ENCODE measurements at places on chromosomes 4 and X.

DNA sequence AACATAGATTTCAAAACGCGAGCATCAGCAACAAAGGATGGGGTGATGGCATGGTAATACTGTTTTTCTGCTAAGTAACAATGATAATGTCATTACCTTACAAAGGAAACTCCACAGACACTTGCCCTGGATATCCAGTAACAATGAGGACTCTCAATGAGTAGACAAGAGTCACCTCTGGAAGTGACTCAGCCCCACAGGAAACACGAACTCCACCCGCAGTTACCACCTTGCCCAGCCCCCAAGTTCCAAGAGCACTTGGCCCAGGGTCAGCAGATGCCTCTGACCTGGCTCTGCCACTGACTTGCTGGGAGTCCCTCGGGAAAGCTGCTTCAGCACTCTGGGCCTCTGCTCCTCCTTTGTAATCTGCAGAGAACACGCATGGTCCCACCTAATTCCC is 110.3 kb upstream of the MAP3K15 start:
- no peak for DNase-seq

- no peak for DNase-seq
These were observed 425.0 kb downstream of the MID1IP1 start for GRCh38 chrX:39226251-39226650.

DNA sequence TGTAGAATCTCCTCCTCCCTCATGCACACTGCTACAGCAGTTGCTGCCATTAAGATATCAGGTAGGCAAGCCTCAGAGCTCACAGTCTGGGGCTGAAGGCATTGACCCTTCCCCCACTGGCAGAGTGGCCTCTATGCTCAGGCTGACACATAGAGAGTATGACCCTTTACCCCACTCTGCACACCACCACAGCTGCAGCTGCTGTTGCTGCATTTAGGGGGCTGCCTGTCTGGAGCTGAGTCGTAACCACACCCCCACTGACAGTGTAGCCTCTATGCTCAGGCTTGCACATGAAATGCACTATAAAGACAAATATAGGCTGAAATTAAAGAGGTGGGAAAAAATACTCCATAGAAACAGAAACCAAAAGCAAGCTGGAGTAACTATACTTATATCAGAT is 289.3 kb upstream of the PABPC4L start:
- DNase-seq: no peak

GRCh38 chr4:168877511-168878491 is 132.3 kb downstream of the CBR4 start:
- DNase-seq: peak; percentile 61

DNA sequence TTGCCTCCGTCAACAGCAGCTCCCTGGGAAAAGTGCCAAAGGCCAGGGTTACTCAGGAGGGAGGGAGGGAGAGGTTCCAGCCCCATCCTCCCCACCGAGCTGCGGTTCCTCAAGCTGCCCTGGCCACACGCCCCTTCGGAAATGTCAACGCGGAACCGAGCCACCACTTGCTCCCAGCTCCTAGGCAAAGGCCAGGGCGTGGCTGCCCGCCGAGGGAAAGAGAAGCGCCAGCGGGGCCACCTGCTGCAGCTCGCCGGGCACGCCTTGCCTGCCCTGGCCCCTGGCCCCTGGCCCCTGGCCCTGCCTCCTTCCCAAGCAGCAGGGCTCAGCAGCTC is 15.3 kb downstream of the SLC6A8 start:
- no peak for DNase-seq

DNA sequence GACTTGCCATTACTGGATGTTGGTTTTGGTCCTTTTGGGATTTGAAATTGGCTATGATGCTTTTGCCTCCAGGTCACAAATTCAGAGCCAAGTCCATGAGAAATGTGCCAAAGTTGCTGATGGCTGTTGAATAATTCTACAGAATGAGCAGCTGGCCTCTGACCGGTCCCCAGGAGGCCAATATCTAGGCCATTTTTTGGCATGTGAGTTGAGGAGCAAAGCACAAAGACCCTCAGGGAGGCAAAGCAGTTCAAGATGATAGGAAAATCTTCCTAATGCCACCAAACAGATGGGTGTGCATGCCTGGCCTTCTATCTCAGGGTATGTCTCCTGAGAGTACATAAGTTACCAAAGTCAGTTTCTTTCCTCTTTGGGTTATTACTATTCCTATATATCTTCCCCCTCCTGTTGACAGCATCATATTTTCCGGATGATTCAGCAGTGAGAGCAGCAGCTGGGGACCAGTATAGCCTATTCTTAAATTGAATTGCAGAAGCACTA is 44.4 kb downstream of the SEL1L3 start:
- no peak for DNase-seq

- no peak for DNase-seq
These were observed 126.9 kb downstream of the ELOVL6 start for GRCh38 chr4:110071466-110071865.

GRCh38 chr4:2135083-2135482 is 76.0 kb downstream of the NAT8L start:
- no peak for DNase-seq

DNA sequence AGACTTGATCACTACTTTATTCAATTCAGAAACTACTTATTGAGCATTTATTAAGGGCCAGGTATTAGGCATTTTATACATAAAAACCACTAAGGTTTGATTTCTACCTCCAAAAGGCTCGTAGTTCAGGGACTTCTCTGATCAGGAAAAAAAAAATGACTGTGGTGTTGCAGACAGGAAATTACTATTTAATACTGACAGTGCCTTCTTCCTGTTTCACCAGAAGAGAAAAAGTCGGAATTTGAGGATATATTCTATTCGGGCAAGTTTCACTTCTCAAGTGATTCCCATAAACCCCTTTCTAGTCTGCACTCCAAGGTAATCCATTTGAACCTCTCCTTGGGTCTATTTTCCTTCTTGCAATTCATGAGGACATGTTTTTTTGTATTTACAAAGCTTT is 15.3 kb upstream of the TASL start:
- DNase-seq: no peak

DNA sequence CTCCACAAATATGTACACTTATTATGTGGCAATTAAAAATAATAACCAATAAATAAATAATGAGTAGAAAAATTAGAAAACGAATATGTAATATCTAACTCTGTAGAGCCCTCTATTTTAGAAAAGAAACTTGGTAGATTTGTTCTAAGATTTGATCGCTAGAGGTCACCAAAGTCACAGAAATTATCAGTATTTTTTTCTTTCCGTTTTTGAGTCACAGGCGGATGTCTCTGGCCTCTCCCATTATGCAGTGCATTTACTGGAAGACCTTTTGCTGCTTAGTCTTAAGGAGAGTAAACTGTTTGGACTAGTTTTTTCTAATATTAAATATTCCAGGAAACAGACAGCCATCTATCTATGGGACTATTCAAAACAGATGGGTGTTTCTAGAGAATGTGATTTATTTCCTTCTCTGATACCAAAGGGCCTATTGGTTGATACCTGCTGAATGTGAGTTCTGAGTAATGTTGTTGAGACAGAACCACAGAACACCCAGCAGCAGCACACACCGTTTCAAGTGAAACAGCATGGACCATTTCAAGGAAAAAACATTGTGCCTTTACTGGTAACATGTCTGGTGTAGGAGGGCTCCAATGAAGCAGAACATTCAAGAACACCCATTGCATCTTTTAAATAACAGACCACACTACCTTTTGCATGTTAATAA is 34.0 kb upstream of the GYPA start:
- no peak for DNase-seq

GRCh38 chrX:136067966-136068365 is 79.4 kb upstream of the FHL1 start:
- no peak for DNase-seq

- DNase-seq: no peak
These were observed 29.6 kb downstream of the SMARCA1 start for GRCh38 chrX:129493643-129494042.
